ENCODE measurements at places on chromosomes 6 and 20.

GRCh38 chr6:48067148-48067712, 43.8 kb downstream of the PTCHD4 start:
- no peak for DNase-seq

DNA sequence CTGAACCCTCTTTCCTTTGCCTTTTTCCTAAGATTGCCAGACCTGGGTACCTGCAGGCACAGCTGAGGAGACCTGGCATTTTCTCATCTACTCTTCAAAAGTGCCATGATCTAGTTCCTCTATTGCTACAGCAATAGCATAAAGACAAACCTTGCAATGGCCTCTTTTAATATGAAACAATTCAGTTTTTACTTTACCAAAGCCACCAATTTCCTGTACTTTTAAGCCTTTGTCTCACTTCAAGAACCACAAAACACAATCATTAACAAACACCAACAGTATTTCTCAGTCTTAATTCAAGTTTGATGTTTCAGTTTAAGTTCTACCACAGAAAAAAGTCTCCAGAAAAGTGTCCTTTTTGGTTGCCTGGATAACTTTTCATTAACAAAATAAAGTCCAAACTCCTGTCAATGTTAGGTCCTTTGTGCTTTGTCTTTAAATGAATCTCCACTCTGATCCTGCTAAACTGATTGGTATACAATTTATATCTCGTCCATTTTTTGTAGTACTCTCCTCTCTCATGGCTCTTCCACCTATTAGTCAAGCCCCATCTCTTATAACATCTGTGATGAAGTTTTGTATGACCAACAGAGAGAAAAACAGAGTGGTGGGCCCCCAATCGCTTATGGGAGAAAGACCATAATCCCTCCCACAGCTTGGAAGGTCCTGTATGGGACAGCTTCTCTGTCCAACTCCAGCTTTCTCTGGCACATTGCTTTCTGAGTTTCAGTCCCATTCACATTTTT, 50.5 kb upstream of the THEMIS start:
- no peak for DNase-seq

DNA sequence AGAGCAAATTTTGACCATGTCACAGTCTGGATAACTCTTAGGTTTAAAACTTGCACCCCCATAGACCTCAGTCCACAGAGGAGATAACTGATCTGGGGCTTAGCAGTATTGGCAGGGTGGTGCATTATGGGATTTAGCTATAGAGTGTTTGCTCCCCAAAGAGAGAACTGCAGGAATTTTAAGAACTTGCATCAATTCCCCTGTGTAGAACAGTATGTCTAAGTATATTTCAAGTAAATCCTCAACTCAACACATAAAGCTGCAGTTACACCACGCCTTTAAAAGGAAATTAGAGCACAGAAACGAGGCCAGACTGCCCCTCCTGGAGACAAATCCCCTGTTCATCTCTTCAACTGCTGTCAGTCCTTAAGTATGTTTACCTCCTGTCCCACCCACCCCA, 144.9 kb downstream of the TRMT11 start:
- no peak for DNase-seq

DNA sequence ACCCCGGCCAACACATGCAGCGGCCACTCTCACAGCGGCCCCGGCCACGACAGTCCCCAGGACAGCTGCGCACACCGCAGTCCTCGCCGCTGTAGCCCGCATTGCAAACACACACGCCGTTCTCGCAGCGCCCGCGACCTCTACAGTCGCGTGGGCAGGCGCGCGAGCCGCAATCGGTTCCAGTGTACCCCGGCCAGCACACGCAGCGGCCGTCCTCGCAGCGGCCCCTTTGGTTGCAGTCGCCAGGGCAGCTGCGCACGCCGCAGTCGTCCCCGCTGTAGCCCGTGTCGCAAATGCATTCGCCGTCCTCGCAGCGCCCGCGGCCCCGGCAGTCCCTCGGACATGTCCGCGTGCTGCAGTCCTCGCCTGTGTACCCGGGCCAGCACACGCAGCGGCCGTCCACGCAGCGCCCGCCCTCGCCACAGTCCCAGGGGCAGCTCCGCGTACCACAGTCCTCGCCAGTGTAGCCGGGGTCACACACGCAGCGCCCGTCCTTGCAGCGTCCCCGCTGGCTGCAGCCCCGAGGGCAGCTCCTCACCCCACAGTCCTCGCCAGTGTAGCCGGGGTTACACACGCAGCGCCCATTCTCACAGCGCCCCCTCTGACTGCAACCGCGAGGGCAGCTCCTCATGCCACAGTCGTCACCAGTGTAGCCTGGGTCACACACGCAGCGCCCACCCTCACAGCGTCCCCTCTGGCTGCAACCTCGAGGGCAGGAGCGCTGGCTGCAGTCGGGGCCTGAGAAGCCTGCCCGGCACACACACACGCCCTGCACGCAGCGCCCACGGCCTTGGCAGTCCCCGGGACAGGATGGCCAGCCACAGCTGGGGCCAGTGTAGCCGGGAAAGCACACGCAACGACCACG, 12.5 kb downstream of the TNXB start:
- DNase-seq, result no peak

- no peak for DNase-seq
These were observed 29.5 kb downstream of the FLRT3 start for GRCh38 chr20:14307956-14308355.

DNA sequence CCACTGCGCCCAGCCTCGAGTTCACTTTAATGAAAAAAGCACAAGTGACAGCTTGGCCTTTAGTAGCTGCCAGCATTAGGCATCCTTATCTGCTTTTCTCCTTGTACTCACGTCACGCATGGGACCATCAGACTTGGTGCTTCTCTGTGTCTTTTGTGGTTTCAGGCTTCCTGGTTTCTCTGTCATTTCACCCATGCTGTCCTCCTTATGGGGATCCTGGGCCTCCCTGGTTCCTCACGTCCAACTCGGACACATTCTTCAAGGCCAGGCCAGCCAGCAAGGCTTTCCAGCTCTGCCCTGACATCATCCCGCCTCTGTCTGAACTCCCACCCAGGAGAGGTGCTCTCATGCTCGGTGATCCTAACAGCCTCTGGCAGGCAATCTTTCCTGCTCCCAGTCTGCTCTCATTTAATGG, 83.2 kb downstream of the TIAM2 start:
- DNase-seq, result no peak

- DNase-seq, result no peak
These were observed 101.4 kb downstream of the FAM120B start for GRCh38 chr6:170407932-170408331.

- DNase-seq, result no peak
These were observed 112.8 kb downstream of the SAMD5 start for GRCh38 chr6:147621263-147621662.

DNA sequence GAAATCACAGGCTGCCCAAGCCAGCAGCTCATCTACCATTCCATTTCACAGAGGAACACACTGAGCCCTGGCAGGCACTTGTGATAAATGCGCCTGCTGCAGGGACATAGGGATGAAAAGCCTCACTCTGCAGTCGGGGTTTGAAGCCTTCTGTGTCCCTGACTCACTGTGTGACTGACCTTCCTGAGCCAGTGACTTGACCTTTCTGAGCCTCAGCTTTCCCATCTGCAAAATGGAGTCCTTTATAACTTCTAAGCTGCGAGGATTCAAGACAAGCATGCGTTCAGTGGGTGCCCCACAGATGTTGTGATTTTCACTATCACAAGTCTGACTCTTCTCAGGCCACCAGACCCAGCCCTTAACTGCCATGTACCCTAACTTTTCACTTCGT, 5.5 kb downstream of the TGM2 start:
- DNase-seq, result no peak

DNA sequence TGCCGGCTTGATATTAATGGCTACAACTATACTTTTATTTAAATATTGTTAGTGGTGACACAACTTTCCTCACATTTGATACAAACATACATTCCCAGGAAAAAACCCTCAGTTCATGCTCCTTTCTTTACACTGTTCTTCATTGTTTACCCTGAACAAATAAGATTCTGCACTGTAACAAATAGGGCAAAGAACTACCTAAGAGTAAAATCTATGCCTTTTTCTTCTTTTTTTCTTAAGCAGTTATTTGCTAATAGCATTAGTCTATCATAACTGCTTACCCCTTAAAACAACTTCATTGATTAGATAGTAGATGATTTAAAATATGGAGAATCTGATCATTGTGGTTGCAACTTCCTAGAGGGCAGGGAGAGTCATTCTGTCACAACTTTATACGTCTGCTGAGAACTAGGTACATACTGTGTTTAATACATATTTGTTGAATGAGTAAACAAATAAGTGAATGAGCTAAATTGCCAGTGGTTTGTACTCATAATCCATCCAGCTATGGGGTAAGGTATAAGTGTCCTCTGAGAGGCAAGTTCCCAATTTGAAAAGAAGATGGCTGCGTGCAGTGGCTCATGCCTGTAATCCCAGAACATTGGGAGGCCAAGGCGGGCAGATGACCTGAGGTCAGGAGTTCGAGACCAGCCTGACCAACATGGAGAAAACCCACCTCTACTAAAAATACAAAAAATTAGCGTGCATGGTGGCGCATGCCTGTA, 161.0 kb downstream of the CDK19 start:
- DNase-seq, result no peak

DNA sequence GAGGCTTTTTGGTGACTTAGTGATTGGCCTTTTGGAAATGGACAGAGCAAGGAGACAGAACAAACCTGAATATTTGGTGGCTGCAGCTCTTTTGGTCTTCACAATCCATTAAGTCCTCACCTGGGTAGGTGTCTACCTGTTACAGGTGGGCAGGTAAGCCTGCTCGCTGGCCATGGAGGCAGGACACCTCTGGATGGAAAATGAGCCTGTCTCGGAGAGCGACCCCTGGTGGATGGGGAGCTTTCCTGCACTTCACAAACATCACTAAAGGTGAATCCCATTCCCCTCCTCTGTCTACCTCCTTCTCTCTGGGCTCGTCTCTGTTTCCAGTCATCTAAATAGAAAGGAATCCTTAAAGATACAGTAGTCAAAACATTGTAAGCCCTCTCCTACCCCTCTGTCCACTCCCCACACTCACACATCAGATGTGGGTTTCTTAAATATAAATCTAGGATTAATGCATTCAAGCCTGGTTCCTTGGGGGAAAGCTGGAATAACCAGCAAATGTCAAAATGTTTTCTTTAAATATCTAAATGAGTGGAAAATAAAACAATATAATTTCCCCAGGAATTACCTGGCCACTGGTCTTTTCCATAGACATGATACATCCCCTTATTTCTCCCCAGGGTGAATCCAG, 304.9 kb downstream of the CDH26 start:
- DNase-seq, result peak; percentile 35

DNA sequence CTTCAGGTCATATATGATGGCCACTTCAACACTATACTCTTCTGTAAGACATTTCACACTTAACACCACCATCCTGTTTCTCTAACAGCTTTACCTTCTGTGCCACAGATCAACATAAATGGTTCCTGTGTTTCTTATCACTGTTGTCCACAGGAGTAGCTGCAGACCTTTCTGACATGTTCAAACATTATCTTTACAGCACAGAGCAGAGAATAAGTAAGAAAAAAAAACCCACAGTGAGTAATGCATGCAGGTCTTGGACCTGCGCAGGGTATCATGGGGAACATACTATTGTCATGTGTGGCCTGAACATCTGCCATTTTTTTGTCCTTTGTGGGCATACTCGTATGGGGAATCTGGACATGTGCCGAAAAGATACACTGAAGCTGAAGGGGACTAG, 161.9 kb downstream of the KIF16B start:
- DNase-seq, result no peak

- no peak for DNase-seq
These were observed 263.5 kb downstream of the THBS2 start for GRCh38 chr6:168990019-168990751.

GRCh38 chr20:745683-746301, 22.5 kb downstream of the SLC52A3 start:
- DNase-seq, result no peak

GRCh38 chr6:15661853-15662325, 939 bp downstream of the DTNBP1 start:
- no peak for DNase-seq

- no peak for DNase-seq
These were observed 14.0 kb upstream of the TOP1 start for GRCh38 chr20:41014561-41015088.

GRCh38 chr6:32983493-32983848, 15.1 kb downstream of the BRD2 start:
- no peak for DNase-seq

- no peak for DNase-seq
These were observed 2.0 kb downstream of the TRAF3IP2 start for GRCh38 chr6:111603685-111604084.

GRCh38 chr20:22489626-22490286, 94.6 kb downstream of the FOXA2 start:
- no peak for DNase-seq
